ENCODE measurements at places on chromosomes 7 and 10.

DNA sequence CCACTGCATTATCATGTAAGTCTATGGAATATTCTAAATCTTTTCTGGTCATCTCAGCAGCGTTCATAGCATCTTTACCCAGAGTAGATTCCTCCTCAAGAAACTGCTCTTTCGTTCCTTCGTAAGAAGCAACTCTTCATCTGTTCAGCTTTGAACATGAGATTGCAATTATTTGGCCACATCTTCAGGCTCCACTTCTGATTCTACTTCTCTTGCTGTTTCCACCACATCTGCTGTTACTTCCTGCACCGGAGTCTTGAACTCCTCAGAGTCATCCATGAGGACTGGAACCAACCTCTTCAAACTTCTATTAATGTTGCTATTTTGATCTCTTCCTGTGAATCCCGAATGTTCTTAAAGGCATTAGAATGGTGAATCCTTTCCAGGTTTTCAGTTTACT is 12.7 kb downstream of the CHST12 start:
- no peak for DNase-seq

GRCh38 chr10:92946491-92946890 is 98.2 kb downstream of the EXOC6 start:
- no peak for DNase-seq

GRCh38 chr7:726854-727103 is 280 bp downstream of the DNAAF5 start:
- no peak for DNase-seq

DNA sequence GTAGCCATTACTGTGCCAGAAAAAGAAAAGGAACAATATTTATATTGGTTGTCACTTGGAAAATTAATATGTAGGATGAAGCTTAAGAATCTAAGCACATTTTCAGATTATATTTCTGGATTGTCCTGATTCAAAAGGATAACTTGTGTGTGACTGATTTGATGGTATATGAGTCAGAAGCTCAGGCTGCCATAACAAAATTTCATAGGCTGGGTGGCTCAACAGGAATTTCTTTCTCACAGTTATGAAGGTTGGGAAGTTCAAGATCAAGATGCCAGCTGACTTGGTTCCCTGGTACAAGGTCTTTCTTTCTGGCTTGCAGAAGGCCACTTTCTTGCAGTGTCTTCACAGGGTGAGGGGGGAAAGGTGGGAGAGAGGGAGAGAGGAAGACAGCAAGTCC is 108.5 kb downstream of the ST7 start:
- no peak for DNase-seq

DNA sequence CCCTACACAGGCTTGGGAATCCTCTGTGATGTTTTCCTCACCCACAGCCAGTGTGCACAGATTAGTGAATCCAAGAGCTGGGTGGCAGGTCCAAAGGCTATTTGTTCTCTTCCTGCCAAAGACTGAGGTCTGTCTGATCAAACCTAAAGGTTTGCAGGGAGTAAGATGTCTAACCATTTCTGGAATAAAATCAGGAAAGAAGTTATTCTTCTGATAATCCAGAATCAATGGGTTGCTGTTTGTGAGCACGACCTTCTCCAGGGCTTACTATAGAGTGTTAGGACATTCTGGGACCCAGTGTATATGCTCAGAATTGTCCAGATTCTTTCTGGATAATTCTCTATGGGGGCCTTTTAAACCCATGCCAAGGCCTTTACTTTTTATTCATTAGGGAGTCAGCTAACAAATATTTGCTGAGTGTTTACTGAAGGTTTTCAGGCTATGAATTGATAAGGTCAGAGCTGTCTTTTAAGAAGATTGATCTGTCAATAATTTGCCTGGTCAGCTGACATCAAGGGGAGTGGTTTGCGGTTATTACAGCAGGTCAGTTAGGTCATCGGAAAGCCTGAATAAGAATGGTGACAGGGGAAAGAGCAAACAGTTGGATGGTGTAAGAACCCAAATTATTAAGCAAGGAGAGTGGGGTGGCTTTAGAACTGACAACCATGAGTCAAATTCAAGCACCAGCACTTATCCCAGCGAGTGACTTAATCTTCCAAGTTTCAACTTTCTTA is 7.5 kb upstream of the TECTB start:
- DNase-seq = no peak

GRCh38 chr10:51344371-51344770 is 270.1 kb downstream of the PRKG1 start:
- no peak for DNase-seq

GRCh38 chr7:79159040-79159664 is 294.3 kb downstream of the MAGI2 start:
- DNase-seq = no peak

DNA sequence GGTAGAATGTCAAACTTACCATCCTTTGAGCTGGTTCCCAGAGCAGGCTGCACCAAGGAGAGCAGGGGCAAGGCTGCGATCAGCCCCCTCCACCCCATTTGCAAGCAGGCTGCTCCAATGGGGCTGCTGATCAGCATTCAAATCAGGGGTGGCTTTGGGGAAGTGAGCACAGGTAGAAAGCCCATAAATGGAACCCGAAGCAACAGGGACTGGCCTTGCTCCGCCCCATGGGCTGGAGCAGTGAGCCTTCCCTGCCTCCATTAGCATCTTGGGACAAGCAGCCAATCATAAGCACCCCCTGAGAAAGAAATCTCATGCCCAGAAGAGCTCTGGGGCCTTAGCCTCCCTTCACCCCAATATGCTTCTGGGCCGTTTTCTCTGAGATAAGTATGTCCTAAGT is 4.0 kb upstream of the PKD1L1 start:
- no peak for DNase-seq

DNA sequence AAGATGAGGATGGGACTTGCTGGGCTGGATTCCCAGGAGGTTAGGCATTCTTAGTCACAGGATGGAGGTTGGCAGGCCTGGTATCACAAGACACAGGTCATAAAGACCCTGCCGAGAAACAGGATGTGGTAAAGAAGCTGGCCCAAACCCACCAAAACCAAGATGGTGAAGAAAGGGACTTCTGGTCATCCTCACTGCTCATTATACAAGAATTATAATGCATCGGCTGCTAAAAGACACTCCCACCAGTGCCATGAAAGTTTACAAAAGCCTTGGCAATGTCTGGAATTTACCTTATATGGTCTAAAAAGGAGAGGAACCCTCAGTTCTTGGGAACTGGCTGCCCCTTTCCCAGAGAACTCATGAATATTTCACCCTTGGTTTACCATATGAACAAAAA is 345.5 kb upstream of the POM121L12 start:
- no peak for DNase-seq

- DNase-seq = no peak
These were observed 35.9 kb downstream of the ITGB1 start for GRCh38 chr10:32922170-32922569.

GRCh38 chr10:126959906-126960685 is 54.9 kb downstream of the DOCK1 start:
- no peak for DNase-seq

DNA sequence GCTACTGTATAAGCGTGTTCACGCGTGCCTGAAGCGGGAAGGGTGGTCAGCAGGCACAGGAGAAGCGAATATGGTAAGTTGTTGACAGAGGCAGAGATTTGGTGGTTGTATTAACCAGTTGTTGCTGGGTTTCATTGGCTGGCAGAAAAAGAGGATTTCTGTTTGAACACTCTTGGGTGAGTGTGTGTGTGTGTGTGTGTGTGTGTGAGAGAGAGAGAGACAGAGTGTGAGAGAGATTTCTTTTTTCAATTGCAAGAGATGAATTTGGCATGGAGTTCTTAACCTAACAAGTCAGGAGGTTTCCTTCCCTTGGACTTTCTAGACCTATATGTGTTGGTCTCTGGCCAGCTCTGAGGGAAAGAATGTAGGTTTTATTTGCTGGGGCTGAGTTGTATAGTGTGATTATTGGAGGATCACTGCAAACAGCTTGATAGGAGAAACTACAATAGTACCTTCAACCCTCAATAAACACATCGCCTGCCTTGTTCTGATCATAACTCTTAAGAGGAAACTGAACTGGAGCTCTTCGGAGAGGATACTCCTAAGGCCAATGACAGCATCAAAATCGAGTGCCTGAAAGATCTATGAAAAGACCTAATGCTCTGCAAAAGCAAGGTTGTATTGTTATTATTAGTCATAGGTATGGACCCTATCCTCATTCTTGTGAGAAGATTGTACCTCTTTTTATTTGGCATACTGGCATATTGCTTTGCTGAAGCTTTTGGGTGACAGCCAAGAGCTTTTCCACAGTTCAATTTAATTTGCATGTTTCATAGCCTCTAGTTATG is 1.2 kb downstream of the MCU start:
- DNase-seq = no peak

DNA sequence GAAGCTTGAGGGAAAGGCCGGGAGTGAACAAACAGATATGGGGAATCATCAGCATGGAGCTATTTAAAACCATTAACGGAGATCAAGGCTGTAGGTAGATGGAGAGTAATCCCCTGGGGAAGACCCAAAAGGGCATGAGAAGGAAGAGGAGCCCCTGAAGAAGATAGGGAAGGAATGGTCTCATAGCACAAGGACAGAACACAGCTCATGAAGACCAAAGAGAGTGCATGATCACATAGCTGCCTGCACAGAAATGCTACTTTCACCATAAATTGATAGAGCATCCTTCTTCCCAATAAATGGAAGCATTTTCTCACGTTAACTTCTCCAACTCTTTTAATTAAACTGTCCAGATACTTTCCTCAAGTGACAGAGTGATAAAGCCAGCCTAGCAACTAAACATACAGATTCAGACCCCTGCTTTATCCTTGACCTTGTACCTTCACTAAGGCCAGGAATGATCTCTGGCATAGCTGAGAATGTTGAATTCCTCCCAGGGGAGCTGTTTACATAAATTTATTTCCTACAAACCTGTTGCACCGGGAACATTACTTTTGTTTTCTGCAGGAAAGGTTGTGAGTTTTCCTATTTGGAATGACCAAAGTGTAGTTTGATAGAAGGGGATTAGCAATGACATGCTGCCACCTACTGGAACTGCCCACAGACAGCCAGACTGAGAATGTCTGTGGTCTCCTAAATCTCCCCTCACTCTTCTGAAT is 110.8 kb upstream of the LRGUK start:
- DNase-seq = no peak

DNA sequence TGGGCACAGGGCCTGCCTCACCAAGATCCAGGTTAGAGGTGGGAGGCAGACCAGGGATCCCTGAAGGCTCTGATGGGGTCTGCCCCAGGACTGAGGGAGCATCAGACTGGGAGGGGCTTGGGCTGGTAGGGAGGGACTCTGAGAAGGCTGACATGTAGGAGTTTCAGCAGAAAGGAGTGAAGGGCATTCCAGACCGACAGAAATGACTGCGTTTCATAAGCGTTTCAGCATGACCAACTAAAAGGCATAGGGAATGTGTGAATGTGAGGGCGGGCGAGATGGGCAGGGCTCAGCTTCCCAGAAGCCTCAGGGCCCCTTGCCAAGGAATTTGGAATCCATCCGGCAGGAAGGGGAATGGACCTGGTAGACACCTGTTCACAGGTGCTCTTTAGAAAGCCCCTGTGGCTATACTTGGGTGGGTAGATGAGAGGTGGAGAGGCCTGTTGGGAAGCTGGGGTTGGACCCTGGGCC is 24.9 kb upstream of the SLC29A3 start:
- DNase-seq = no peak

DNA sequence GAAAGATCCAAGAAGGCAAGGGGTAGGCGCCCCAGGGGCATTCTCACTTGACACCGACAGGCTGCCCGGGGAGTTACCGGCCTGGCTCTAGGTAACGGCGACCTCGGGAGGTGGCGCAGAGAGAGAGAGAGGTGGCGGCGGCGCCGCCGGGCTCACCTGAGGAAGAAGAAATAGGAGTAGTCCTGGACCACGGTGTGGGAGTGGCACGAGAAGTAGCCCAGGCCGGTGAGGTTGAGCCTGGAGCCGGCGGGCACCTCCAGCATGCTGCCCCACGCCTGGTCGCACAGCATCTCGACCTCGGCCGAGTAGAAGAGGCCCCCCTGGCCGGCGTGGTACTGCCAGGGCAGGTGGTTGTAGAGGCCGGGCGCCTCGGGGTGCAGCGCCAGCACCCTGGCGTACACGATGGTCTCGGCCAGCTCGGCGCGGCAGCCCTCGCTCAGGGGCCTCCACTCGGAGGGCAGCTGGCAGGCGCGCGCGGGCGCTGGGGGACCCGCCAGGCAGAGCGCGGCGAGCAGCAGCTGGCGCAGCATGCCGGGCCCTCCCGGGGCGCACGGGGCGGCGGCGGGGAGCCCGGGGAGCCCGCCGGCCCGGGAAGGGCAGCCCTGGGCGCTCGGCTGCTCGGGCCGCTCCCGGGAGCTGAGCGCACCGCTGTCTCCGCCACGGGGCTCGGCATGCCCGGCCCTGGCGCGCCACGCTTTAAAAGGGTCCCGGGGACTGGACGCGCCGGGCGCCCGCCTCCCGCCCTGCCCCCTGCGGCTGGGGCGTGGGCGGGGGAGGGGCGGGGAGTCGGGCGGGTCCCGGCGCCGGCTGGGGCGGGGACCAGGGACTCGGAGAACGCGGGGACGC is at the start of gene CCDC3:
Gene CCDC3, minus strand, starts transcription at position 673 of the 846 bp plus-strand sequence. Its CDS starts 143 bp downstream, at position 530.
- no peak for DNase-seq

GRCh38 chr10:70597856-70598815 is 4.4 kb downstream of the PRF1 start:
- DNase-seq = no peak

- DNase-seq = no peak
These were observed 123.3 kb downstream of the TWIST1 start for GRCh38 chr7:18993933-18994668.

DNA sequence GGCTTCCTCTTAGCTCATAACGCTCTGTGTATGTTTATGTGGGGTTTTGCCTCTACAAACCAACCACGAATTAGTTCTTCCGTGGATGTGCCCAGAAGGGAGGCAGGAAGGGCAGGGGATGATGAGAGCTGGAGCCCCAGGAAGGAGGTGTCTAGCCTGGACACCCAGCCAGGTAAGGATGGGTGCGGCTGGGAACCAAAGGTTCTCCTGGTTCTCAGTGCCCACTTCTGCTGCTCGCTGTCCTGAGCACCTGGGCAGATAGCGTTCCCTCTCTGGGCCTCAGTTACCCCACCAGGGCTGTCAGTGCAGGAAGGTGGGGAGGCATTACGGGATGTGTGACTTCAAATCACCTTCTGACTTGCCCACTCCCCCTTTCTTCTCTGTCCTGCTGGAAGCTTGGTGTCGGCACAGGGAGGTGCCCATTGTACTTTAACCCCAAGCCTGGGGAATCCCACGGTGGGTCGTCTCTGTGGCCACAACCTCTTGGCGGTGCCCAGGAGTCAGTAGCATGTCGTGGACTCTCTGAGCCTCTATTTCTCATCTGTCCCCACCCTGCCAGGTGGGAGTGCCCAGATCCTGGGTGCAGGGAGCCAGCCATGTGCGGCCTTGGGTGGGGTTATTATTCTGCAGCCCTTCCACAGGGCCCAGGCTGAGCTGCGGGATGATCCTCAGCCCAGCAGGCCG is 18.7 kb upstream of the PCBD1 start:
- no peak for DNase-seq
